Kidney capillary endothelial cell (primary cell): ENCODE measurements at places on chromosomes 16 and 17.

- no peak for DNase-seq
Observed at GRCh38 chr16:65757064-65757463, 609.4 kb upstream of the CDH5 start.

- peak; percentile 4 for DNase-seq
Observed at GRCh38 chr16:64865069-64865696, 256.7 kb downstream of the CDH11 start.

DNA sequence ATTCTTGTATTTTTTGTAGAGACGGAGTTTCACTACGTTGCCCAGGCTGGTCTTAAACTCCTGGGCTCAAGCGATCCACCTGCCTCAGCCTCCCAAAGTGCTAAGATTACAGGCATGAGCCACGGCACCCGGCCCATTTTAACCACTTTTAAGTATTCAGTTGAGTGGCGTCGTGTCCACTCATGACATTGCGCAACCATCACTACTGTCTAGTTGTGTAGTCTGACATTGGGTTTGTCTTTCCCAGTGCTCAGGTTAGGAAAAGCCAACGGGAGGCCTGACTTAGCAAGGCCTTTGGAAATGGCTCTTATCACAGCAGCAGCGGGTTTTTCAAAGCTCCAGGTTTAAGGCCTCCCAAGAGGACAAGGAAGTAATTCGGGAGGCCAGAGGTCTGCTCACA lies 58.7 kb downstream of the LITAF start:
- DNase-seq, result no peak

- DNase-seq, result no peak
Observed at GRCh38 chr17:48025904-48026501, 11.6 kb downstream of the COPZ2 start.

DNA sequence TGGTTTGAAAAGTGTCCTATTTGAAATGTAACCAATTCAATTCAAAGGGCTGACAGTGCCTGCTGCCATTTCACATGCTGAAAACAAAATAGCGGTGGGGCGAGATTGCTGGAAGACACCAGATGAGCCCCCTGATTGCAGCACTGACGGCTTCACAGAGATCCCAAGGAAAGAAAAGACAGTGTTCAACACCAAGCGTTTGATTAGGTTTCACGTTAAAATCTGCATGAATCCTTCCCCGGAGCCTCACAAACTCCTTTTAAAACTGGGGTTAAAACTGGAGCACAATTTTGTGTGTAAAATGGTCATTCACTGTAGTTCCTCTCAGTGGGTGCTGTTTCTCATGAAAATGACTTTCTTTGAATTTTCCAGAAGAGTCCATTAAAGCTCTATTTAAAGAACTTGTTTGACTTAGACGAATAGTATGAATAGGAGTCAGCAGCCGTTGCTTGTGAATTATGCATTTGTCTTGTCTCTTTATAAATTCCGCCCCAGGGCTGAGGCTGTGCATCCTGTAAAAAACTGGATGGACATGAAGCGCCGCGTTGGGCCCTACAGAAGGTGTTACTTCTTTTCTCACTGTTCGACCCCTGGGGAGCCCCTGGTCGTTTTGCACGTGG lies 8.8 kb downstream of the MLYCD start:
- DNase-seq, result no peak

DNA sequence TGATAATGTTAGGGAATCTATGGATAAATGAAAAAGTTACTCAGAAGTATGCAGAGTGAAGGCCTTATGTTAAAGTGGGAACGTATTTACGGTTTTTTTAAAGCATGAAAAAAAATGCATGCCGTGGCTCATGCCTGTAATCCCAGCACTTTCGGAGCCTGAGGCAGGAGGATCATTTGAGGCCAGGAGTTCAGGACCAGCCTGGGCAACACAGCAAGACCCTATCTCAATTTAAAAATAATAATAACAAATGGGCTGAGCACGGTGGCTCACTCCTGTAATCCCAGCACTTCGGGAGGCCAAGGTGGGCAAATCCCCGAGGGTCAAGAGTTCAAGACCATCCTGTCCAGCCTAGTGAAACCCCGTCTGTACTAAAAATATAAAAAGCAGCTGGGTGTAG lies 6.0 kb downstream of the POLR2A start:
- DNase-seq, result no peak

GRCh38 chr16:85712801-85713200 lies 24.0 kb upstream of the GINS2 start:
- DNase-seq, result no peak

GRCh38 chr16:74216319-74216718 lies 80.3 kb upstream of the PSMD7 start:
- no peak for DNase-seq

DNA sequence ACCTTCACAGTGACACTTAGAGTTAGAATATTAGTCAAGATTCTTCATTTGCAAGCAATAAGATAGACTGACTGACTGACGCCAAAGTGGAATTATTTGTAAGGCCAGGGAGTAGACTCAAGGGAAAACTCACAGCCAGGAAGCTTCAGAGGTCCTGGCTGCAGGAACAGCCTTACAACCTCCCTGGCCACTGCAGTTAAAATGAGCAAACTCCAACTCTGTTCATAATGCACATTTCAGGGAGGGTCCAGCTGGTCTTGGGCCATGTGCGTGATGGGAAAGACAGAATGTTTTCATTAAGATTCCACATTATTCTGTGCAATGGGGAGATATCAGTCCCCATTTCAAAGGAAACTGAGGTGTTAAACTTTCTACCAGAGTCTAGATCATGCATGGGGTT lies 9.9 kb downstream of the CAPNS2 start:
- no peak for DNase-seq

GRCh38 chr16:89085755-89086154 lies 7.9 kb upstream of the ACSF3 start:
- DNase-seq, result no peak

DNA sequence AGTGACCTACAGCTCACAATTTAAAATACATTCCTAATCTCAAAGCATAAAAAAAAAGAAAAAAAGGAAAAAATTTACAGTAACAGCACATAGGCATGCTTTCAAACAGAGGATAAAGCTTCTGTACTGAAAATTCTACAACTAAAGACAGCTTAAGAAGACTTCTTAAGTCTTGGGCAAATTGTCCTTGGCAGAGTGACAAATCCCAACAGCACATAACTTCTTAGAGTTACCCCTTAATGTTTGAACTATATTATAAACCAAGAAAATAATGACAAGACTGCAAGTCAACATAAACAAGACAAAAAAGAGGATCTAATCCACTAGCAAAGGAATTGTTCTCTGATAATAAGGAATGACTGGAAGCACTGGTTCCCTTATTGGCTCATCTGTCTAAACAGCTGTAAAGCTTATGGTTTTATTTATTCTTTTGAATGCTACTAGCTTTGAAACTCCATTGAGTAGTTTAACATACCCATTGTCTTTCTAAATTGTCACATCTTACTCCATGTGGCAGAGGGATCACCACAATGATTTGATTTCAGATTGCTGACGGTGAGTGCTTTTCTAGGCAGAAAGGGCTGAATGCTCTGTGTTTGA lies 1576.8 kb upstream of the GOT2 start:
- no peak for DNase-seq

- no peak for DNase-seq
Observed at GRCh38 chr16:89475144-89475543, 15.2 kb downstream of the ANKRD11 start.

- no peak for DNase-seq
Observed at GRCh38 chr17:64424324-64424849, 24.5 kb upstream of the MILR1 start.

DNA sequence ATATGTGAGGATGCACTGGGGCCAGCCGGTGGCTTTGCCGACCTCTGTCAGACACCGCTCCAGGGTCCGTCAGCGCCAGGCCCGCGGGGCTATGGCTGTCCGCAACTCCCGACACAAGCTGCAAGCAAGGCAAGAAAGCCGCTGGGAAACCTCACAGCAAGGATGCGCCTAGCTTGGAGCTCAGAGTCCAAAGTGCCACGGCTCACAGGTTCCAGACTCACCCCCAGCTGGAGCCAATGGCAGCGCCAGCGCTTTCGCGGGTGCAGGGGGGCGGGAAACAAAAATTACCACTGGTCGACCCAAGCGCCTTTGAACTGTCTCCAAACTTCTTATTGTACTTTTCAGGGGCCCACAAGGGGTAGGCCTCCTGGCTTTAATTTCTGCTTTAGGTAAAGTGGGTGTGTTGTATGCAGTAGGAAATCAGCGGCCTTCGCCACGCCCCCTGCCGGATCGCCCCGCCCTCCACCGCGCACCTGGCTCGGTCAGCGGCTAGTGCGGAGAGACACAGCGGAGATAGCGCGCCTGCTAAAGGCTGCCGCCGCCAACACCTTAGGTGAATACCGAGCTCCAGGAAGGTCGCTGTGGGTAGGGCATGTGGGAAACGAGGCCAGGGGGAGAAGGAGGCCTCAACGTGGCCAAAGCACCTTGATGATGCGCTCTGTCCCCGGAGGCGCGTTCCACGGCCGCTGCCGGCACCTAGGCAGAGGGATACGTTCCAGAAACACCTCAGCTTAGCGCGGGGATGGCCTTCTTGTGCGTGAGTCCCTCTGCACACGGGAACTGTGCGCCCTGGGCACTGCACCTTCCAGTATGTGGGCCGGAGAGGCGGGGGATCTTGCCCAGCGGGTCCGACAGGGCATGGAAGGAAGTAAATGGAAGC lies 61.0 kb upstream of the RBL2 start:
- no peak for DNase-seq

GRCh38 chr17:16977932-16978331 lies 6.0 kb upstream of the TNFRSF13B start:
- DNase-seq, result no peak

- DNase-seq, result no peak
Observed at GRCh38 chr17:75652934-75653549, 13.9 kb downstream of the RECQL5 start.

DNA sequence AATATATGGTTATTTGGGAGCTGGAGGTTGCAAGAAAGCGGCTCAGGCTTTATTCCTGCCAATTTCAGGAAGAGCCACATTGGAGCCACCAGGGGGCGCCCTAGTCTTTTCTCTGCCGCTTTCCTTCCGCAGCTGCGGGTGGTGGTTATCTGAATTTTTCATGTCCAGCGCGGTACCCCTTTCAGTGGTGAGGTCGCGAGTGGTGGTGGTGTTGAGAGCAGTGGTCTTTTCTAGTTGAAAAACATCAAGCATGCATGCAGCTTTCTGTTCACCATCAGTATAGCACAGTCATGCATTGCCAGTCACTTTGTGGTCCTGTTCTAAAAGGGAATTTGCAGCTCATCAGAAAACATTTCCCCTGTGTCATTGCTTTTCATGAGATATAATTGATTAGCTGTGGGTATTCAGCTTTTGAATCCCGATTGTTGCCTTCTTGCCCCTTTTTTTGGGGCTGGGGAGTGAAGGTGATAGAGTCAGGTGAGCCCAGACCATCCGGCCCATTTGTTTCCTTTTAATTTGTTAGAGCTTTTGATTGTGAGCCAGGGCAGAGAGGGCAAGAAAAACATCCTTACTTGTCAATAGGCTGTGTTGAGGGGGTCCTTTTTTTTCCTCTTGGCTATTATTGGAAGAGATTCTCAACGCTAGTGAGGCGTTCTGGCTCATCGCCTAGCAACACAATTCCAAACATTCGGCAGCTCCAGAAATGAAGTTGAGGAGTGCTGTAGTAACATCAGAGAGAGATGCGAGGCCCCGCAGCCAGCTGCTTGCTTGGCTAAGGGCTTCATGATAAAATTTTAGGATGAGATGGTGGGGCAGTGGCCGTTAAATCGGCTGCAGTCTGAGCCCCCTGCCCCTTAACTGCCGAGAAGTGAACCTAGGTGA lies 119.0 kb downstream of the SNX29 start:
- peak; percentile 67 for DNase-seq

GRCh38 chr16:83269048-83269447 lies 538.7 kb upstream of the HSBP1 start:
- no peak for DNase-seq

DNA sequence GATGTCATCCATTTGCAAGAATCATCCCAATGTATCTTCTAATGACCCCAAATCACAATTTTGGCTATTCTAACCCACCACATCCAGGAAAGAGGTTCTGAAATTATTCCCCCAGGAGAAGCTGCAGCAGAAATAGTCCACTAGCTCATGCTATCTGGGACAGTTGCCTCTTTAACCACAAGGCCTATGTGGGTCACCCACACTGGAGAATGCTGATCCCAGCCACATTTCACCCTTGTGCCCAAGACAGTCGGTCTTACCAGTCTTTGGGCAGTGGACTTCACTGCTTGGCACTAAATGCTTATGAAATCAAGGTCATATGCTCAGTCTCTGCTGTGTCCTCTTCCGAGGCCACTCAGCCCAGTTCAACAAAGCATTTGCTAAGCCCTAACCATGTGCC lies 27.0 kb downstream of the ABCC12 start:
- DNase-seq, result no peak

- no peak for DNase-seq
Observed at GRCh38 chr16:47774661-47775060, 313.5 kb downstream of the PHKB start.

DNA sequence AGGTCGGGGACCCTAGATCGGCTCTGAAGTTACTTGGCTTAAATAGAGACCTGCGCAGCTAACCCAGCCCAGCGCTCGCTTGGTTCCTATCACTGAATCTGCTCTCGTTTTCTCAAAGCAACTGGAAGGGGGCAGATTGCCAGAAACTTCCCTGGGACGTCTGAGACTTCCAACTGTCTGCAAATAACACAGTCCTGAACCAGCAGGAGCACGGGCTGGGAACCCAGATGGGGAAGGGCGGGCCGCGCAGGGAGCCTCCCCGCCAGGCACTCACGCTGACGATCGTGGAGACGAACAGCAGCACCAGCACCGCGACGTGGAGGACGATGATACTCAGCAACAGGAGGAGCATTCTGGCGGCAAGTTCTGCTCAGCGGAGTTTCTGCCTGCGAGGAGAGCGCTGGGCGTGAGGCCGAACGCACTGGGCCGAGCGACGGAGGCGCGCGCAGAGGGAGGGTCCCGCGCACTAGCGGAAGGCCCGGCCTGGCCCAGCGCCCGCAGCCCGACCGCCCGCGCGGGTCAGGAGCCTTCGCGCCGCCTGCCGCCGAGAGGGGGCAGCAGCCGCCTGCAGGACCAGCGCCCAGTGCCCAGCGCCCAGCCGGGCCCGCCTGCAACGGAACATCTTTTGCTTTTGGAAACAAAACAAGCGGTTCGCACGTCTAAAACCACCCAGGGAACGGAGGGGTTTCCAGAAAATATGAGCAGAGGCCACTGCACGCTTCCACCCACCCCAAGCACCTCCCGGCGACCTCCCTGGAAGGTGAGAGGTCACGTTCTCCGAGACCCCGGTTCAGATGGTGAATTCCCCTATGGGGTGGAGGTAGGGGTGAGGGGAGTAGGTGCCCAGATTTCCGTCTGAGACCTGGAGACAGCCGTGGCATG lies 4.5 kb downstream of the PMP22 start:
- peak; percentile 87 for DNase-seq
